ENCODE measurements at places on chromosomes 7 and 10.
A peak's percentile ranks its signal among the peaks of the same experiment; 100 is the strongest.

GRCh38 chr7:157547611-157548010, 210.8 kb downstream of the DNAJB6 start:
- no peak for DNase-seq

- DNase-seq: no peak
Observed at GRCh38 chr10:102869258-102870198, at the start of gene AS3MT. AS3MT (plus strand) TSS chr10:102869470; CDS start chr10:102869593, 123 bp downstream.

GRCh38 chr10:91416339-91416855, 6.3 kb downstream of the HECTD2 start:
- no peak for DNase-seq

GRCh38 chr7:8303904-8304528, 42.0 kb upstream of the ICA1 start:
- DNase-seq: no peak

GRCh38 chr7:117982071-117983055, 109.1 kb upstream of the CTTNBP2 start:
- DNase-seq: no peak

DNA sequence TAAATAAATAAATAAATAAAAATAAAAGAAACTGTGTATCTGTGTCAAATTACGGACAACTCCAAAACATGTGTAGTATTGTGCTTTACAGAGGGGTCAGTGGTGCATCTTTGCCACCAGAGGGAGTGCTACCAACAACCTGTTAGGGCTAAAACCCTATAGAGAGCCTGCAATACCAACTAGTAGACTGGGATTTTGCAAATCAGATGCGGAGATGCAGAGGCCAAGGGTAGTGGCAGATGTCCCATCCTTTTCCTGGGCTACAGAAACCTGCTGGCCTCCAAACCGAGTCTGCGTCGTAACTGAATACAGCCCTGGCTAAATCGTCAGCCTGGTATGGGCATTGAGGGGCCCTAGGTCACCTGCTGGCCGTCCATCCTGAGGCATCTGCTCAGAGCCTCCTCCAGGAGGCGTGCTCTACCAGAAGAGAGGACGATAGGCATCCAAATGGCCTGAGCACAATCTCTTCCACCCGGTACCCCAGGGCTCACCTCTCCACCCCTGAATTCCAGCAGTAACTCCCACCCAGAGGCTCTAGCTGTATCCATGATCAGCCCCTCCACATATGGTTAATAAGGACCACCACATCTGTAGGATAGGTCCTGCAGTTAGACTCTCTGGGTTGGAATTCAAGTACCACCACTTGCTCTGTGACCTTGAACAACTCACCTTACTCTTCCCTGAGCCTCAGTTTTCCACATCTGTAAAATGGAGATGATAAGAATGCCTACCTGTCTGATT, 6.2 kb upstream of the RRP12 start:
- peak; percentile 2 for DNase-seq

- peak; percentile 4 for DNase-seq
Observed at GRCh38 chr10:101830322-101831168, 12.3 kb upstream of the OGA start.

DNA sequence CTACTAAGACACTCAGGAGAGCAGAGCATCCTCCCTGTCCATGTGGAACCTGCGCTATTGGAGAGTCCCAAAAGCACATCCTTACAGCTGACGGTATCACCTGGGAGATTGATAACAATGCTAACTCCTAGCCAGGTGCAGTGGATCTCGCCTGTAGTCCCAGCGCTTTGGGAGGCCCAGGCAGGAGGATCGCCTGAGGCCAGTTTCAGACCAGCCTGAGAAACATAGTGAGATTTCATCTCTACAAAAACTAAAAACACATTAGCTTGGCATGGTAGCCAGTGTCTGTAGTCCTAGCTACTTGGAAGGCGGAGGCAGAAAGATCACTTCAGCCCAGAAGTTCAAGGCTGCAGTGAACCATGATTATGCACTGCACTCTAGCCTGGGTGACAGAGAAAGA, 174.9 kb downstream of the ARHGAP12 start:
- no peak for DNase-seq

- DNase-seq: no peak
Observed at GRCh38 chr10:133334503-133335245, 2.0 kb downstream of the CALY start.

DNA sequence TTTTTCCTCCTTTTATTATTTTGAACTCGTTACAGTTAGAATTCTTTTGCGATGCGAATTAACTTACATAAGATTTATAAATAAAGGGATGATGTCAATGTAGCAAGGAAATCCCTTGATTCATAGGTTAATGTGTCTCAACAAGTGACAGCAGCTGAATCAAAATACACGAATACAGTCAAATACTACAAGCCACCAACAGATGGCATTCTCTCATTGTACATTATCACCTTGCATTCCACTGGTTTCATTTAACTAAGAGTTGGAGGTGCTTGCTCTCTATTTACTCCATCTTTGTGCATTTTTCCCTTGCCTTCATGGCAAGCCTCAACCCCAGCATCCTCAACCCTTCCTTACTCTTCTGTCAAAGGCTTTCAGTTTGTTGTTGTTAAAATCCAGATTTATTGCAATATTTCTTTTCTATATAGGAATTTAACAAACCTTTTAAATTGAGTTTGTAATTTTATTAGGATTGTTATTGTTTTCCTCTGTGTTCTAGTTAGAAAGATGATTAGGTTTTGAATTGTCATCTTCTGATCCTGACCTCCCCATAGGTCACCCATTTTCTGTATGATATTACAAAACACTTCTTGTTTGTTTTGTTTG, 78.3 kb downstream of the SLC25A40 start:
- DNase-seq: no peak

DNA sequence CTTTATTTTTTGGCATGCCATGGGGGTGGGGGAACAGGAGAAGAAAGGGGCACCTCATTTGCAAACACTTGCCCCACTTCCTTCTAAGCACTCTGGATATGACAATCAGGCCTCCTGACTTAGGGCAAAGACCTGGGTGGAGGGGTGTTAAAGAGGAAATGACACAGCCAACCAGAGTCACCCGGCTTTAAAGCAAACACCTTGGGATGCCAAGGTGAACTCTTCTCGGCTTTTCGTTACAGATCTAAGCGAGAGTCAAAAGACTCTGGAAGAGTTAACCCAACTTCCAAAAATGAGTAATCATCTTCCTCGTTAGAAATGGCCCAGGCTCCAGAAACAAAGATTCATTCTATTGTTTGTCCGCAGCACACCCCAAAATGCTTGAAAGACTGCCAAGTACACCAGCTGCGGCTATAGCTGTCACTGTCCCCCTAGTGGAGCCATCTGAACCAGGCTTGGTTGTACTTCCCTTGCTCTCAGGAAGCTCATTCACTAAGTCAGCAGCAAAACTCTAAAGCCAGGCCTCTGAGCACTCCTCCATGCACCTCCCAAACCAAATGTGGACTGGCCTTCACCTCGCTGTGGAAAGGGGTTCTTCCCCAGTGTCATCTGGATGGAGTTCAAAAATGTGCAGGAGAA, 24.8 kb downstream of the FAM53B start:
- DNase-seq: no peak
